ENCODE measurements at places on chromosomes 11 and 22.
A peak's percentile ranks its signal among the peaks of the same experiment; 100 is the strongest.

- DNase-seq = no peak
Observed at GRCh38 chr11:98040061-98040808, 980.5 kb upstream of the CNTN5 start.

GRCh38 chr22:39416319-39416718, 16.7 kb downstream of the TAB1 start:
- DNase-seq = no peak

DNA sequence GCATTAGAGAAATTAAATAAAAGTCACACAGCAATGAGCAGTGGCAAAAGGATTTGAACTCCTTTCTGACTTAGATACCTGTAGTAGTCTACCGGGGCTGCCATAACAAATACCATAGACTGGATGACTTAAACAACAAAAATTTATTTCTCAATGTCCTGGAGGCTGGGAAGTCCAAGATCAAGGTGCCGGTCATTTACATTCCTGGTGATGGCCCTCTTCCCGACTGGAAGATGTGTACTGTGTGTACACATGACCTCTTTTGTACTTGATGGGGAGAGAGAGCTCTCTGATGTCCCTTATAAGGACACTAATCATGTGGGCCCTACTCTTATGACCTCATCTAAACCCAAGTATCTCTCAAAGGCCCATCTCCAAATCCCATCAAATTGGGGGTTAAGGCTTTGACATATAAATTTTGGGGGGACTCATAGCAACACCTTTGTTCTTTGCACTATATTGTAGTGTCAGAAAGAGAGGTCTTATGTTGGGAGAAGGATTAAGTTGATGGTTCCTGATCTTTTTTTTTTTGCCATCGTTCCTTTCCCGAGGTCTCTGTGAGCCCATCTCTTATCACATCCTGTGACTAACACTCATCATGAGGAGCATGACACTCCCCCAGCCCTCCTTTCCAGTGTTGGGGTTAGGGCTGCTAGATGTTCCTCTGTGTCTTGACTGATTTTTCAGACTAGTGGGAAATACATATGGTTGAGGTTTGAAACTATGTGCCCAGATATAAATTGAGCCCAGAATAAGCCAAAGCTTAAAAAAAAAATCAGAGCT, 104.3 kb downstream of the TRAF6 start:
- DNase-seq = no peak

DNA sequence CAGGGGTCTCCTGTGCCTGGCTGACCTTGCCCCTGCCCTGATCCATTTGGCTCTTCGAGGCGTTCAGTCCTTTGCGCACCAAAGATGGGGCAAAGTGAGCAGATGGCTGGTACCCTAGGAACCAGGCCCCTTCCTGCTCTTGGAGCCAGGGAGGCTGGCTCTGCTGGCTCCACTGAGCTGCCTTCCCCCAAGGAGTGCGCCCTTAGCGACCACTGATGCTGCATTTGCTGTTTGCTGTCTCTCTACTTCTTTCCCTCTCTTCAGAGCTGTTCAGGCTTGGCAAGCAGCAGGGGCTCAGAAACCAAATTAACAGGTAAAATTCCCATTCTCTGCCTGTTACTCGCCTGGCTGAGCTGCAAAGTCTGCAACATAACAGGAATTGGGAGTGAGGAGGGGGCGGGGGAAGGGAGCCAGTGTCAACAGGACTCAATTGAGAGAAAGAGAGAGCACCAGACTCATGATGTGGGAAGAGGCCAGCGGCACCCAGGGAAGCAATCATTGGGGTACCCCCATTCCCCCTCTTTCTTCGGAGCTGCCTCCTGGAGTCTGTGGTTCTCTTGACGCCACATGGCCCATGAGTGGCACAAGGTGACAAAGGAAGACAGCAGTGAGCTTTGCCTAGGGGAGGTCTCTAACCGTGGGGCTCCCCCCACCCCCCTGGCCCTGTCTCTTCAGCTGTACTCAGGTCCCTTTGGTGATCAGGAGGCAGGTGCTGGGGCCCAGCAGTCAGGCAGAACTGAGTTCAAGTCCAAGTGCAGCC, 102.3 kb downstream of the TP53I11 start:
- no peak for DNase-seq

GRCh38 chr22:49352361-49353169, 475.1 kb downstream of the BRD1 start:
- DNase-seq = no peak

GRCh38 chr11:46759196-46759595, 40.2 kb downstream of the F2 start:
- DNase-seq = no peak

- no peak for DNase-seq
Observed at GRCh38 chr11:87366763-87367405, 329.1 kb downstream of the TMEM135 start.

DNA sequence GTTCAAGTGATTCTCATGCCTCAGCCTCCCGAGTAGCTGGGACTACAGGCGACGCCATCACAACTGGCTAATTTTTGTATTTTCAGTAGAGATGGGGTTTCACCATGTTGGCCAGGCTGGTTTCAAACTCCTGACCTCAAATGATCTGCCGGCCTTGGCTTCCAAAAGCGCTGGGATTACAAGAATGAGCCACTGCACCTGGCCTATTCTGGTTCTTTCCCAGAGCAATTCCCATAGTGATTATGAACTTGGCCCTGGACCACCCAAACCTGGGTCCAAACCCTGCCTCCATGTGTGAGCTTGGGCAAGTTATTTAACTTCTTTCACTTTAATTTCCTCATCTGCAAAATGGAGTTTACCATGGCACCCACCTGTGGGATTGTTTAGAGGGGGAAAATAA, 61.5 kb upstream of the HEPHL1 start:
- no peak for DNase-seq

GRCh38 chr22:50252082-50253045, 1.3 kb upstream of the HDAC10 start:
- no peak for DNase-seq

GRCh38 chr22:31911565-31912406, 32.5 kb upstream of the YWHAH start:
- DNase-seq = no peak

- DNase-seq = no peak
Observed at GRCh38 chr11:72750086-72750485, 2.1 kb downstream of the ARAP1 start.

DNA sequence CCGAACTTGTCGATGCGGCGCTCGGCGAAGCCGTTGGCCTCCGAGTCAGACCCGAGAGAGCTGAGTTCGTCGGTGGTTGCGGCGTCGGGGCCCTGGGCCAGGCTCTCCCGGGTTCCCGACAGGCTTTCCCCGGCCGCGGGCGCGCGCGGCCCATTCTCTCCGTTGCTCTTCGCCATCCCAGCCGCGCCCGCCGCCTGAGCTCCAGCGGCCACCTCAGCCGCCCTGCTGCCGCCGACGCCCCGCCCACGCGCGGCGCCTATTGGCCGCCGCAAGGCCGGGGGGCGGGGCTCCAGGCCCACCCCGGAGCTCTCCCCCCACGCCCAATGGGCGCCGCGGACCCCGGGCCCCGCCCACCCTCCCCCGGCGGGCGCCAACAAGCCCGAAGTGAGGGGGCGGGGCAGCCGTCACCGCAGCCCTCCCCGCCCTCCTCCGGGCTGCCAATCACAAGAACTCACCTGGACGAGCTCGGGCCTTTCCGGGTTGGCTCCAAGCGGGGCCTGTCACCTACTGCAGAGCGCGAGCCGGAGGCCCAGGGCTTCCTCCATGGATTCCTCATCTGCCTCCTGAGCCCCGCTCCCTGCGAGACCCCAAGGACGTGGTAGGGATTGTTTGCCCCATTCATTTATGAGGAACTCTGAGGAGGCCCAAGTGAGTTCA, at the start of gene TBC1D10A:
Gene TBC1D10A, minus strand, starts transcription at position 236 of the 657 bp plus-strand sequence. Its CDS starts 60 bp downstream, at position 176.
- no peak for DNase-seq

- DNase-seq = no peak
Observed at GRCh38 chr11:120231963-120232362, 8.0 kb upstream of the POU2F3 start.

- DNase-seq = no peak
Observed at GRCh38 chr11:65549096-65549495, 9.1 kb downstream of the LTBP3 start.

GRCh38 chr11:81421251-81421860, 1312.3 kb downstream of the FAM181B start:
- no peak for DNase-seq

GRCh38 chr11:100574894-100575769, 112.0 kb upstream of the ARHGAP42 start:
- no peak for DNase-seq

GRCh38 chr11:44279483-44279882, 30.5 kb downstream of the ALX4 start:
- DNase-seq = no peak

DNA sequence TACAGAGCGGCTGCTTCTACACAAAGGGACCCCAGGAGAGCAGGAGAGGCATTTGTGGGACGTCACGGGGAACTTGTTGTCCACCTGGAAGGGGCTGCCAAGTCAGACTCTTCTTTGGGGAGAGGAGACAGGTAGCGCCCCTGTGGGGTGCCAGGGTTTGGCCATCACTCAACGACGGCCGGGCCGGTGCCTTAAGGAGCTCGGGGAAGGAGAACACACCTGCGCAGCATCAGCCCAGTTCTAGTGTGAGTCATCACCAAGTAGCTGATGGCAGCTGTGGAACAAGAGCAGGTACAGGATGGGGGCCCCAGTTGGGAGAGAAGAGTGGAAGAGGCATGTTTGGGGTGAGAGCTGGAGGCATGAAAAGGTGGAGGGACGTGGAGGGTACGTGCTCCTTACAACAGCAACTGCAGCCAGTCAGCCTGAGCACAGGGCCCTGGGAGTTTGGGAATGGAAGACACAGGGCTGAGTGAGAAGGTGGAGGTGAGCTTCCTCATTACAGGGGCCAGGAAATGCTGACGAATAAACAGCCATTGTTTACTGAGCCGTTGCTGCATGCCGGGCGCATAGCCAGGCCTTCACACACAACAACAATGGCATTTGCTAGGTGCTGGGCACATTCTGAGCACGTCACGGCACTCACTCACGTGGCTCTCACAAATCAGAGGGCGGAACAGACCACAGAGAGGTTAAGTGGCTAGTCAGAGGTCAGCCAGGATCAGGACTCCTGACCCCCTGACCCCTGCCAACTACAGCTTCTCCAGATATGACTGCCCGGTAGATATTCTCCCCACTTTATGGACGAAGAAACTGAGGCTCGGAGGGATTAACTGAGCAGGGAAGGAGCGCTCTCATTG, 29.1 kb upstream of the TP53I11 start:
- DNase-seq = no peak

DNA sequence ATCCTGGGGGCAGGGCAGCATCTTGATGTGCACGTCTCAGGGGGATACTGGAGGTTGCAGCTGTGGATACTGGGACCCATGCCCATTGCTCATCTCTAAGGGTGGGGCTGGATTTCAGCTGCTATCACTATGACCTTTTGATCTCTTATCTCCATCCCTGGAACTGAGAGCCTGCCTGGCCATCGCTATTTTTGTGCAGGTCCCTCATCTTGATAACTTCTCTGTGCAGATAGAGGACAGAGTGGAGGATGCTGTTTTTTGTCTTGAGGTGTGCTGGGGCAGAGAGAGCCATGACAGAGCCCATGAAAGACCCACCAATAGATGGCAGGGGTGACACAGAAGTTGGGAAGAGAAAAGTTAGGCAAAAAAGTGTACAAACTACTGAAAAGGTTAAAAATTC, 5.1 kb upstream of the INSC start:
- no peak for DNase-seq

DNA sequence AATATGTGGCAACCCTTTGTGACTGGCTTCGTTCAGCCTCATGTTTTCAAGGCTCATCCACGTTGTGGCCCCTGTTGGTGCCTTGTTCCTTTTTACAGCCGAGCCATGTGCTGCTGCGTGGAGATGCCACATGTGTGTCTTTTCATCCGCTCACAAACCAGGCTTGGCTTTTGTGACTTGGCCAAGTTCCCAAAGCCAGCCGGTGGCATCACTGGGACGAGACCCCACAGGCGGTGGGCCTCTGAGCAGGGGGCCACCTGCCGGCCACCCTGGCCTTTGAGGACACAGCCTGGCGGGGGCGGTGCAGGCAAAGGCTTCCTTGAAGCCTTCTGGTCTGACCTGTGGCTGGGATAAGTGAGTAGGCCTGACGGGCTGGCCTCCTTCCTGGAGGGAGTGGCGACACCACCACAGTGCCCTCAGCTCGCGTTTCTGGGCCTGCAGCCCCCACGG, 10.5 kb downstream of the GRK2 start:
- no peak for DNase-seq

GRCh38 chr11:104198576-104198975, 34.6 kb upstream of the PDGFD start:
- no peak for DNase-seq

- DNase-seq = no peak
Observed at GRCh38 chr11:128471138-128471661, 116.2 kb downstream of the ETS1 start.

DNA sequence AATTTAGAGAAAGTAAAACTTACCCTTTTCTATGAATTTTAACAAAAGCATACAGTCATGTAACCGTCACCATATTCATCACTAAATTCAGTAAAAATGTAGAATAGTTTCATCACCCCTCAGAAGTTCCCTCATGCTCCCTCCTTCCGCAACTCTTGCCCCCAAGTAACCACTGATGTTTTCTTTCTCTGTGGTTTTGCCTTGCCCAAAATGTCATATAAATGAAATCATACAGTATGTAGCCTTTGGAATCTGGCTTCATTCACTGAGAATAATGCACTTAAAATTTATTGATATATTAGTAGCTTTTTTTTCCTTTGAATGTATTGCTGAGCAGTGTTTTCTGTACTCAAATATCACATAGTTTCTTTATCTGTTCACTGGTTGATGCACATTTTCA, 60.1 kb downstream of the DCUN1D5 start:
- DNase-seq = peak; percentile 55

DNA sequence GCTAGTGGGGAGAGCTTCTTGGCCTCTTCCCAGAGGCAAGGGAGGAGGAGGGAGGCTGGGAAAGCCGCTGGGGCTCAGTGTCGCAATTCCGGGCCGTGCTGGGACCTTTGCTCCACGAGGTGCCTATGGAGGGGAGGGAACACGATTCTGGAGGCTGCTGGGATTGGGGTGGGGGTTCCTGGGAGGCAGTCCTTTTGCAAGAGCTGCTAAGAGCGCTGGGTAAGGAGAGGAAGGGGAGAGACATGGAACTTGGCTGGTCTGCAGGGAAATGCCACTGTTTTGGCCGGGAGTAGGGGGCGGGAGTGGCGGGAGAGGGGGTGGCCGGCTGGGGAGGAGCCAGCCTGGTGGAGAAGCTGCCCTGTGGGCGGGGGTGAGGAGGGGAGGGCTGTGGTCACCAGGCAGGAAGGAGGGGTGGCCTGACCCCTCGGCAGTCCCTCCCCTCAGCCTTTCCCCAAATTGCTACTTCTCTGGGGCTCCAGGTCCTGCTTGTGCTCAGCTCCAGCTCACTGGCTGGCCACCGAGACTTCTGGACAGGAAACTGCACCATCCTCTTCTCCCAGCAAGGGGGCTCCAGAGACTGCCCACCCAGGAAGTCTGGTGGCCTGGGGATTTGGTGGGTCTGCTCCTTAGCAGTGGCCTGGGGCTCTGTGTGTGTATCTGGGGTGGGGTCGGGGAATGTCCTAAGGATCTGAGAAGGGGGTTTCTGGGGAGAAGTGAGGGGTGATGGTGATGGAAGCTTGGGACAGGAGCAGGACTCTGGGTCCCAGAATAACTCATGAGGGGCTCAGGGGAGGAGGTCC, at the start of gene NR1H3:
Gene NR1H3, plus strand, starts transcription at position 480 of the 800 bp plus-strand sequence. CDS start 1,221 bp downstream, outside the sequence.
- DNase-seq = no peak

DNA sequence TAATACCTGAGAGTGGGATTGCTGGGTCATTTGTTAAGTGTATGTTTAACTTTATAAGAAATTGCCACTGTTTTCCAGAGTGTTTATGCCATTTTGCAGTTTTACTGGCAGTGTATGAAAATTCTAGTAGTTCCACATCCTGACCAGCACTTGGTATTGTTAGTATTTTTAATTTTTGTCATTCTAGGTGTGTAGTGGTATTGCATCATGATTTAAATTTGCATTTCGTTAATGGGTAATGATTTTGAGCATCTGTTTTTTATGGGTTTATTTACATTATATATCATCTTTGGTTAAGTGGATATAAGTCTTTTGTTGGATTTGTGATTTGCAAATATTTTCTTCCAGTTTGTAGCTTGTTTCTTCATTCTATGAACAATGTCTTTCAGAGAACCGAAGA, 34.7 kb downstream of the PDE3B start:
- DNase-seq = no peak
